ENCODE measurements at places on chromosomes 2 and 18.

DNA sequence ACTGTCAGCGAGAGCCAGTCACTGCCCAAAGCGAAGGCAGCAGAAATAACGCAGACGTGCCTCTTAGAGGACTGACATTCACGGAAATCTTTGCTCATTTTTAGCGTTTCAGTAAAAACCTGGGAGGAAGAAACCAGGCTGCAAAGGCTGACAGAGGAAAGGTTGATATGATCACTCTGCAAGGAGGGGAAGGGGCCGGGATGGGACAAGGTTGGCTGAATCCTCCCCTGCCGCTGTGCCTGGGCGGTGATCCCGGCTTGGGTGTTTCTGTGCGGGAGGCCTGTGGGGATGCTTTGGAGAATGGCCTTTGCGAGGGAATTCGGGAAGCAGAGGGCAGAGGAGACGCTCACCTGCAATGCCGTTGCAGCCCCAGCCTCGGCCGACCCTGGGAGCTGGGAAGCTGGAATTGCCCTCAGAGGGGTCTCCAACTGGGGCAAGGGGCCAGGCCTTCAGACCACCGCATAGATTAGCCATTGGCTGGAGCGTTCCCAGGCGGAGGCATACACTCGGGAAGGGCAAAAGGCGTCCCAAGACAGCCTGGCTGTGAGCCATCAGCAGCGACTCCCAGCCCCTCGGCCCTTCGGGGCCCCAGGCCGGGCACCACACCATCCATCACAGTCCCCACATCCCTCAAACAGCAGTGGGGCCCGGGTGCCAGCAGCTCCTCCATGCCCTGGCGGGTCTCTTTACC lies 111.7 kb upstream of the GPC1 start:
- no peak for DNase-seq

DNA sequence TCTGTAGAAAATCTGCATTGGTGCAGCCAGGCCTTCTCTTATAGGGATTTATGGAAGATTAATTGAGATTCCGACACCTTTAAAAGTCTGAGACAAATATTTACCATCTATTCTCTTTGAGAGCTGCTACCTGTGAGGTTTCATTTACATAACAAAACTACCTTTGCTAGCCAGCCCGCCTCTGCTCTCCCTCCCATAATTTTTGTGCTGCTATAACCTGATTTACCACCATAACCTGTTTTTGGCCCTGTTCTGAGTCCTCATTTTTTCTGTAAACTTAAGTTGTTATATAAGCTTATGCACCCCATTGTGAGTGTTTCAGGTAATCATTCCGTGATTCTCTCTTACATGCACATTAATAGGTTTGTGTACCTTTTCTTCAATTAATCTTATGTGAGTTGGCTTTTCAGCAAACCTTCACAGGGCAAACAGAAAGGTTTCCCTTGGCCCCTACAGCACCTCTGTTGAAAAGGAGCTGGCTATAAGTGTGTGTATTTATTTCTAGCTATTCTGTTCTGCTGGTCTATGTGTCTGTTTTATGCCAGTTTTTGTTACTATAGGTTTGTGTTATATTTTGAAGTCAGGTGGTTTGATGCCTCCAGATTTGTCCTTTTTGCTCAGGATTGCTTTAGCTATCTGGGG lies 114.9 kb upstream of the XIRP2 start:
- DNase-seq: no peak

- no peak for DNase-seq
These were observed 118.1 kb upstream of the GCFC2 start for GRCh38 chr2:75828826-75829225.

DNA sequence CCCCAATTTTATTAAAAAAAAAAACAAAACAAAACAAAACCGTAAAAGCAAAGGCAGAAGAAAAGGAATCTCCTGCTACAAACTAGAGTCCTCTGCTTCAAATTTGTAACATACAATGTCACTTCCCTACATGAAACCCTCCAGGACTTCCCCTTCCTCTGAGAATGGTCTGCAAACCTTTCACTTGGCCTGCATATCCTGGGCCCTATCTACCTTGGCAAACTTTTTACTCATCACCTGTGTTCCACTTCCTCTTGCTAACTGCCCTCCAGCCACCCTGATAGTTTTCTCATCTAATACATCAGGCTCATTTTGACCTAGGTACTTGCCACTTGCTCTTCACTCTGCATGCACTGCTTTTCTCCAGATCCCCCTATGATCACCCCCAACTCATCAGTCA lies 255.5 kb downstream of the ETAA1 start:
- DNase-seq: no peak

GRCh38 chr2:9554921-9555296 lies 721 bp downstream of the ADAM17 start:
- DNase-seq: no peak

DNA sequence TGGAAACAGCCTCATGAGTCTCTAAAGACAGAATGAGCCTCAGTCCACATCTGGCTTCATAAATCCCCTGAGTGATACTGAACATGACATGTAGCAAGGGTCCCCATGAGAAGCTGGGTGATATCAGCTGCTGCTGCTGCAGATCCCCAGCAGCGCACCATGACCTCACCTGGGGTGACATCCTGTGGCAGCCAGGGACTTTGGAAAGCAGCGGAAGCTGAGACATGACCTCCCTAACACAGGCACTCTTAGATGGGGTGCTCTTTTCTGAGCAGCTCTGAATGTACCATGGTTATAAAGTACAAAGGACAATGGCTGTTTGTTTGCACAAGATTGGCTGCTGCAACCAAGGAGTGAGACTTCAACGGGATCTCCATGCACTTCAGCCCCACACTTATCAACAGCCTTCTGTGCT lies 74.7 kb upstream of the TMEM200C start:
- DNase-seq: no peak

- DNase-seq: no peak
These were observed 87.9 kb downstream of the ICOS start for GRCh38 chr2:204024503-204024902.

DNA sequence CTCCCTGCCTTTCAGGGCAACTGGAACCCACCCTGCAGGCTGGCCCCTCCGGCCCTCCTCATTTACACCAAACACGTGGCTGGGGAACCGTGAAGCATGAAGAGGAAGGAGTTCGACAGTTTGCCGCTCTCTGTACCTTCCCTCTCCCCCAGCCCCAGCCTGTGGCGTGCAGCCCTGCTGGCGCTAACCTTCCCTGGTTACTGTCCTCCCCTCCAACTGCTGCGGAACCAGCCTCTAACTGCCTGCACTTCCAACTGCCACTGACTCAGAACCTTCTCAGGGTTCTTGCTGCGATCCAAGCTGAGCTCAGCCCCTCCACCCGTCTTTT lies 19.2 kb upstream of the GNAL start:
- DNase-seq: no peak

GRCh38 chr18:46293742-46294181 lies 189.6 kb downstream of the HAUS1 start:
- DNase-seq: no peak

GRCh38 chr2:84121-84520 lies 37.8 kb upstream of the FAM110C start:
- DNase-seq: no peak

GRCh38 chr2:9914384-9915065 lies 37.0 kb upstream of the GRHL1 start:
- no peak for DNase-seq

DNA sequence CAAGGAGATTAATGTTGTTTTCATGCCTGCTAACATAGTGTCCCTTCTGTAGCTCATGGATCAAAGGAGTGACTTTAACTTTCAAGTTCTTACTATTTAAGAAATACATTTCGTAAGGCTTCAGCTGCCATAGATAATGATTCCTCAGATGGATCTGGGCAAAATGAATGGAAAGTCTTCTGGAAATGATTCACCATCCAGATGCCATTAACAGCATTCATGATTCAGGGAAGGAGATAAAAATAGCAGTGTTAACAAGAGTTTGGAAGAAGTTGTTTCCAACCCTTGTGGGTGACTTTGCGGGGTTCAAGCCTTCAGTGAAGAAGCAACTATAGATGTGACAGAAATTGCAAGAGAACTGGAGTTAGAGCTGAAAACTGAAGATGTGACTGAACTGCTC lies 17.0 kb downstream of the VRK2 start:
- no peak for DNase-seq

DNA sequence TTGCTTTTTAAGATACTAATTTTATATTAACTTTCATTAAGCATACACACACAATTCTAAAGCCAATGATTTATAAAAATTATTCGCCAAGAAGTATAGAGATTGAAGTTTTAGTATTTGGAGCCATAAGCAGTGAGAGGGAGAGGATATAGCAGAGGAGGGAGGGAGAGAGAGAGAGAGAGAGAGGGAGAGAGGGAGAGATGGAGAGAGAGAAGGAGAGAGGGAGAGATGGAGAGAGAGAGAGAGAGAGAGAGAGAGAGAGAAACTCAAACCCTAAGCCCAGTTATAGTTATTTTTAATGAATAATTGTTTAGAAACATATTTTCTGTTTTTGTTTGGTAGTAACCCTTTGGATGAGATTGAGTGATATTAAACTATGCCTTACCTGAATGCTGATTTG lies 5.3 kb downstream of the TWIST2 start:
- DNase-seq: no peak

DNA sequence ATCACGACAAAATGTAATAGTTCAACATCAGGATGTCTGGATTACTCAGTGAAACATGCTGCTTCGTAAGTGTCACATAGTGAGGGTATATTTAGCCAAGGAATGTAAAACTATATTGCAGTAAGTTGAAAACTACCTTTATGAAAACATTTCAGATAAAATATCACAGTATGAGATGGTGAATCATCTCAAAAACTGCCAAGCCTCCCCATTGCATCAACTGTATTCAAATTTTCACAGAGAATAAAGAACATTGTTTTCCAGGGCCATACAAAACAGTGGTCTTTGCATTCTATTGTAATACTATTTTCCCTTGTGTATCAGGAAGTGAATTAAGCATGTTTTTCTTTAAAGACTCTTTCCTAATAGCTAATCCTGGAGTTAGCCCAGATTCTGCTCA lies 47.6 kb upstream of the MSTN start:
- DNase-seq: no peak

DNA sequence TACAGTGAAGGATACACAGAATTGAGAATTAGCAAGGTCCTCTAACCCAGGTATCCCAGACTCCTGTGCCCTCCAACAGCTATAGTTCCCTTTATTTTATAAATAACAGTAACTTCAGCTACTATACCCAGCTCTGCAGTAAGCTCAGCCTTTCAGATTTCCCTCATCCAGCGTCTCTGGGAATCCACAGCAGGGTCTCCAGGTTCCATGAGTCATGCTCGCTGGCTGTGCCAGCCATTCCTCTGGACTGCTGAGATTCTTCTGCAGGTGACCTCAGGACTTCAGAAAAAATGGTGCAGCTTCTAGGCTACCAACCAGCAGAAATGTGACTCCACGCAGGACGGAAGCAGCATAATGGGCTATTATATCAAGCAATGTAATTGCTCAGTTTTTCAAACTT lies 419.3 kb downstream of the ZNF516 start:
- no peak for DNase-seq

DNA sequence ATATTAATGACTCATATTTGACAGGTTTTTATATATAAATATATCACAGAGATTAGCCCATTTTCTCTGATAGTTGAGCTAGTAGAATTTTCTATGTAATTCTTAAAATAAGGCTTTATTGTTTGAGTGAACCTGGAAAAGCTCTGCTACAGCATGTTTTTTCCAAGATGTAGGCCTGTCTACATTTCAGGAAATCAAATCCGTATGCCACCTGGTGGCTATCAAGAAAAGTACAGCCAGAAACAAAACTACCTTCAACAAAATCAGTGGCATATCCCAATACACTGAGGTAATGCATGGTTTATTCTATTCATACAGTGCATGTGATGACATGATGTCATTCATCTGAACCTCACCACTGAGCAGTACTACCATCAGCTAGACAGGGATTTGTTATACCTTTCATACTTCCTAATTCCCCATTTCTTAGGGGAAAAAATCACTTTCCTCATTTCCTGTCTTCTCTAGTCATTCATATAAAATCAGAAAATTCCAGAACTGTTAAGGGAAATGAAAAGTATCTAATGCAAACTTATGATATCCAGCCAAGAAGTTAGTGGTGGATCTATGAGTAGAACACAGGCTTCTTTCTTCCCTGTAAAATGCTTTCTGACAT lies 310.4 kb upstream of the SYT4 start:
- no peak for DNase-seq

- DNase-seq: no peak
These were observed 401.8 kb downstream of the KCNJ3 start for GRCh38 chr2:155100261-155100660.

- DNase-seq: no peak
These were observed 5.6 kb upstream of the ATOH8 start for GRCh38 chr2:85748039-85748734.

- DNase-seq: no peak
These were observed 111.3 kb downstream of the NYAP2 start for GRCh38 chr2:225510796-225511195.

- DNase-seq: no peak
These were observed 51.8 kb downstream of the ROCK2 start for GRCh38 chr2:11292464-11293255.

DNA sequence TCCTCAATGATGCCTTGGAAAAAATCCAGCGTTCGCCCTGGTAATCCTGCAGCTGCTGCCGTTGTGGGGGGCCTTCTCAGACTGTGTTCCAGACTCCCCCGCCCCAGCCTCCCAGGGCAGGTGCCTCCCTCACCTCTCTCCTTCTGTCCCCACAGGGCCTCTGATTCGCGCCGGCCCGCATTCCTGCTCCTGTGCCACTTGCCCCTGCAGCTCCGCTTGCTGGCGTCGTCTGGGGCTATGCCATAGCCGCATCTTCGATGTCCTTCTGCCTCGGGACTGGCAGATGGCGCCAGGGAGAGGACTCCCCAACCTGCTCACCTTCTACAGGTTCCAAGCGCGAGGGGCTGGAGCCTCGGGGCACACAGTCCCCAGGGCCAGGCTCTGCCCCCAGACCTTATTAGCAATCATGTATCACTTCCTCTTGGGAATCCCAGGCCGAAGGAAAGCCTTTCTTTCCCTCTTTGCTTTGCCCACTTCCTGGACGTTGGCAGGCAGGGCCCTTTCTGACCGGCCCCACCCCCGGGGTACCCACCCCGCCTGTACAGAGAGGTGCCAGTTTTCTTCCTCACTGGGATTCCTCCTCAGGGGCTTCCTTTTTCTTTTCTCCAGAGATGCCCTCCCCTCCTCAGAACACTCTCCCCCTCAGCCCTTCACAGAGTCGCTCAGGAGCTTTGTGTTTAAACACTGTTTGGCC lies 4.4 kb downstream of the SPATA3 start:
- DNase-seq: no peak

DNA sequence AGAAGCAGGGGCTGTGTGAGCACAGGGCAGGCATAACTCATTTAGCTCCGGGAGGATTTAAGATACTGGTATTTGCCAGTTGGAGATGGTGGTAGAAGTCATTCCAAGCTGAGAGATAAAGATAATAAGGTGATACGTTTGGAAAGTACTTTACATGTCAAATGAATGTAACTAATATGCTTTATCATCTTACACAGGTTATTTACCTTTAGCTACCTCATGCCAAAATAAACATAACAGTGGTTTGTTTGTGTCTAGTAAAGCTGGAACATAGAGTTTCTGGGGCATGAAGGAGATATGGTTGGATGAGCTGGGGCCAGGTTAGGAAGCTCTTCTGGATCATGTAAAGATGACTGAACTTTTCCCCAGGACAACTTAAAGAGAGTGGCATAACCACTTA lies 126.9 kb upstream of the PIK3C3 start:
- DNase-seq: no peak

GRCh38 chr2:58875436-58875835 lies 634.3 kb upstream of the FANCL start:
- no peak for DNase-seq

GRCh38 chr2:24111407-24111901 lies 11.7 kb downstream of the PFN4 start:
- DNase-seq: no peak

- DNase-seq: no peak
These were observed 7.7 kb downstream of the IGFBP5 start for GRCh38 chr2:216687646-216688045.
